ENCODE measurements at places on chromosomes 5 and 9.
A peak's percentile ranks its signal among the peaks of the same experiment; 100 is the strongest.

- DNase-seq: no peak
Observed at GRCh38 chr9:21311889-21312288, 6.8 kb upstream of the IFNA5 start.

GRCh38 chr9:126722922-126723806, 81.7 kb upstream of the ZBTB43 start:
- DNase-seq: peak; percentile 51

DNA sequence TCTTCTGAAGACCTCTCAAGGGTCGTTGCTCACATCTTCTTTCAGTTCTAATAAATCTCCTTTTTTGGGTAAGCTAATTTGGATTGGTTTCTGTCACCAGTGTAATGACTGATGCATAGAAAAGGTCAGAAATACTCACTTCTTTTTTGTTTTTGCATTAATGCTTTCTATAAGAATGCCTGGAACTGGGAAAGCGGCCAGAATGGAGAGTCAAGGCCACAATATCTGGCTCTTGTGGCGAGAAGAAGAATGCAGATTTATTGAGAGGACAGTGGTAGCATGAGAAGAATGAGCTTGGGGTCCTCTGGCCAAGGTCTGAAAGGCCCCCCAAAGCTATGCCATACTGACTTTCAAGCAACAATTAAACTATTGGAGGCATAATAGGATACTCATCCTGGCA, 88.0 kb upstream of the SLC12A2 start:
- DNase-seq: no peak

DNA sequence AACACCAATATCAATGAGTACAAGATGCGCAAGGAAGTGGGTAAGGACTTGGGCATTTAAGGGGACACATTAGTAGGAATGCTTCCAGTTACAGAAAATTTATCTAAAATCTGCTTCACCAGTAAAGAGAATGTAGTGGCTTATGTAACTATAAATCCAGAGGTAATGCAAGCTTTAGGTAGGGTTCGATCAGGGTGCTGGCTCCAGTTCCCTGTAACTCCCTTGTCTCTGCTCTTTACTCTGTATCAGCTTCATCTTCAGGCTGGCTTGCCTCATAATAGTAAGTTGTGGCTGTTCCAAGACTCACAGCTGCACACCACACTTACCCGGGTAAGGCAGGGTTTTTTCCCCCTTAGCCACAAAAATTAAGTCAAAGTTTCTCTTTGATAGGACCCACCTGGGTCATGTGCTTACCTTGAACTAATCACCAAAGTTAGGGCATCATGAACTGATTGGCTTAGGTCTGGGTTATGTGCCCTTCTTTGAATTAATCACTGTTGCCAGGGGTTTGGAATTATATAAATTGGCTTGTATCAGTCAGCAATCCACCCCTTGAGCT, 35.5 kb downstream of the ARHGEF37 start:
- DNase-seq: no peak

- no peak for DNase-seq
Observed at GRCh38 chr9:89690334-89690912, 85.6 kb downstream of the GADD45G start.

DNA sequence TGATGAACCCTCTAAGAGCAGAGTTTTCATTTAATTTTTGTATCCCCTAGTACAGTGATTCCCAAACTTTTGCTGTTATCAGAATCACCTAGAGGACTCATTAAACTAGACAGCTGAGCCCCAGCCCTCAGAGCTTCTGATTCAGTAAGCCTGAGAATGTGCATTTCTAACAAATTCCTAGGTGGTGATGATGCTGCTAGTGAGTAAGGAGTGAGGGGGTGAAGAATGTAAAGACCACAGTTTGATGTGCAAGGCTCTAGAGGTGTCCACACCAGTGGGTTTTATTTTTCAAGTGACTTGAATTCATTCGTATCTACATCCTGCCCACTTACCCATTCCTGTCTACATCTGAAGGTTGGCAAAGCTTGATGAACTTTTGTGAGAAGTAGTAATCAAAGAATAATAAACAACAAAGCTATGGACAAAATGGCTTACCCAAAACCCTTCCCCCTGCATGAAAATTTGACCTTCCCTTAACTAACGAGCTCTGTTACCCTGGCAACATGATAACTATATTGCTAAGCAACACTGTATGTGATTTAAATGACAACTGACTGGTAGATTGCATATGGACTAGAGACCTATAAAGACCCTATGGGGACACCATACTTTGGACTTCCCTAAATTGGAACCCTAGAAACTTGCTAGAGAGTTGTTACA, 35.2 kb downstream of the DTWD2 start:
- no peak for DNase-seq

DNA sequence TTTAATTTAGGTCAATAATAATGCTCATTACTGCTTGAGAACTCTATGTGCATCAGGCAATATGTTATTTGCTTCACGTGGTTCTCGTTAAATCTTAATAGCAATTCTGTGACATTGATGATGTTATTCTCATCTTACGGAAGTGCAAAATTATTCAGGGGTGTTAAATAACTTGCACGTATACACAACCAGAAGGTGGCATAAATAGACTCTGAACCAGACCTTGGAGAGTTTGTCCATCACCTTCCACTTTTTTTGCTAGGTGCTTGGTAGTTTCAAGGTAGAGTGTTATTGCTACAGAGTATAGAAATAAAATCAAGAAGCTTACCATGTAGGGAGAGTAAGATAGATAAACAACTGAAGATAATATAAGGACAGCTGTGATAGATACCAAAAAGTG, 23.6 kb upstream of the TNFAIP8 start:
- DNase-seq: no peak
